RPMI7951 (cell line): ENCODE measurements at places on chromosomes 7 and 10. TPM values are rescaled to one million over a fixed set of nuclear protein-coding genes. Genes with fewer than 3 reads are reported as not detected.

H2BK1 gene
- total RNA-seq = not detected in 2 replicates

FAM221A gene
- 0.72 and 1.7 TPM in 2 replicates for total RNA-seq

- DNase-seq = peak; percentile 3
Observed at GRCh38 chr10:119602241-119603095, 5.7 kb upstream of the TIAL1 start.

GRCh38 chr7:157407512-157408257 is 70.9 kb downstream of the DNAJB6 start:
- no peak for DNase-seq

DNA sequence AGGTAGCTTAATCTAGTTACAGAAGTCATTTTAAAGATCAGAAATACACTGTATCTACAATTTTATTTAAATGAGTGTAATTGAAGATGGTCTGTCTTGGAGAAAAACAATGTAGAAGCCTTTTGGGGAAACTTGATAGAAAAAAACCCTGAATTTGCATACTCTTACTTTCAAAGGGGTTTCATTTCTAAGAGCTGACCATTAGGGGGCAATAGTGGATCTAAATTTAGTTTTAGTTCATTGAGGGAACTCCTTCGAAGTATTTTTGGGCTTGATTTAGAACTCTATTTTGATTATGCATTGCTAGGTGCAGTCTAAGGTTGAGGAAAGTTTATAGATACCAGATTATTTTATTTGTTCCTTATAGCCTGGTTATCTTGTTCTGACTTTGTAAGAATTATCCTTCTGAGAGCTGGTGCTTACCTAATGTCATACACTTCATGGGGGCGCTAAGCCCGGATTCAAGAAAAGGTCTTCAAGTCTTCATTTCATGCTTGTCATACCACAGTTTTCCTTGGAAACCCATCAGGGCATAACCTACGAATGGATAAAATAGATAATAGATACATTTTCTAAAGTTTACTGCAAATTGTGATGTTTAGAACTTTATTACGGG is 69.1 kb upstream of the MXI1 start:
- peak; percentile 63 for DNase-seq

DNA sequence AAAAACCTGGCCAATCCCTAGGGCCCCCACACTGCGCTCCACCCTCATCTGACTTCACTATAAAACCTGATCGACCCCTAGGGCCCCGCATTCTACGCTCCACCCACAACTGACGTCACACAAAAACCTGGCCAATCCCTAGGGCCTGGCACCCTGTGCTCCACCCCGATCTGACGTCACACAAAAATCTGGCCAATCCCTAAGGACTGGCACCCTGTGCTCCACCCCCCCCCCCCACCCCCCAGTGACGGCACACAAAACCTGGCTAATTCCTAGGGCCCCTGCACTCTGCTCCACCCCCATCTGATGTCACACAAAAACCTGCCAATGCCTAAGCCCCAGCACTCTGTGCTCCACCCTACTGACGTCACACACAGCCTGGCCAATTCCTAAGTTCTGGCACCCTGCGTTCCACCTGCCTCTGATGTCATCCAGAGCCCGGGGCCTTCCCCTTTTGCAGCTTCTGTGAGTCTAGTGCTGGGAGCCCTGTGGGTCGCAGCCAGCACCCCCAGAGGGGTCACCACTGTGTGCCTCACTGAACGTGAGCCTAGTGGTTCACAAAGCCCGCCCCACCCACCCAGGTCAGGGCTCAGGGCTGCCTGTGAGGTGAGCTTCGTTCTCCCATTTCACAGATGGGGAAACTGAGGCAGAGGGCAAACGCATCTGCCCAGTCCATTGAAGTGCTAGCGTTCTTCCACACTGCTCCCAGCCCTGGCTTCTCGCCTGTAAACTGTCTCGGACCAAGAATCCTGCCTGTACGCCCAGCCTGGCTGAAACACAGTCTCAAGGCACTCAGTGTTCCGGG is 40.6 kb downstream of the MICALL2 start:
- DNase-seq = peak; percentile 40

DNA sequence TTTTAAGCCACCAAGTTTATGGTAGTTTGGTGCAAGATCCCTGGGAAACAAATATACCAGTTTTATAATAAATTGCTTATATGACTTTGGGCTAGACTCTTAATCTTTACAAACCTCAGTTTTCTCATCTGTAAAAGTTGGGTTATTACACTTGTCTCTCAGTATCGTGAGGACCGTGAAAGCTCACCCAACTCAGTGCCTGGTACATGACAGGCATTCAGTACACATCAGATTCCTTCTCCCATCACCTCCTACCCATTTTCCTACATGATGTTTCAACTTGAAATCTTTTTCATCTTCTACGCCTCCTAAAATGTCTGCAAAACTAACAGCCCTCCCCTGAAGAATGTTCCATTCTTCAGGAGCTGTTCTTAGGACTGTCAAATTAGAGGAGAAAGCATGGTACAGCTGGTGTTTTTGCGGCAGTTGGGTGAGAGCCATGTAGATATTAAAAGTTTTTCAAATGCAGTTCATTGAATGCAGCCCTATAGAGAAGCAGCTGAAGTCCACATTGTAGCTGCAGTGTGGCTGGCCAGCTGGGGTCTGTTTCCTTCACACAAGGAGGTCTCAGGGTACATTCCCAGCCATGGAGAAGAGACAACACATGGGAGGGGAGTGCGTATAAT is 812.8 kb downstream of the LRMDA start:
- no peak for DNase-seq

- DNase-seq = no peak
Observed at GRCh38 chr7:155164316-155164715, 94.2 kb downstream of the HTR5A start.

DNA sequence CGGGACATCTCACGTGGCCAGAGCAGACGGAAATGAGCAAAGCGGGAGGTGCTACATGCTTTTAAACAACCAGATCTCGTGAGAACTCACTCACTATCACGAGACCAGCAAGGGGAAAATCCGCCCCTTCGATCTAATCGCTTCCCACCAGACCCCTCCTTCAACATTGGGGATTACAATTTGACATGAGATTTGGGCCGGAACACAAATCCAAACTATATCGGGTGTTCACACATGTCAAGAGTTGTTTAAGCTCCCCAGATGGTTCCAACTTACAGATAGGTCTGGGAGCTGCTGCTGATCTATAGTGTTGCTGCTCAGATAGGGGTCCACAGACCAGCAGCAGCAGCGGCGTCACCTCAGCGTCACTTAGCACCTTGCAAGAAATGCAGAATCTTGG is 194.9 kb downstream of the GPAM start:
- no peak for DNase-seq
